ENCODE measurements at places on chromosomes 7 and 10.

GRCh38 chr7:94400643-94401427 is 6.1 kb downstream of the COL1A2 start:
- no peak for DNase-seq

GRCh38 chr10:68572151-68572550 is 12.0 kb downstream of the TET1 start:
- DNase-seq, result no peak

GRCh38 chr10:5508786-5509185 is 9.4 kb upstream of the CALML5 start:
- no peak for DNase-seq

DNA sequence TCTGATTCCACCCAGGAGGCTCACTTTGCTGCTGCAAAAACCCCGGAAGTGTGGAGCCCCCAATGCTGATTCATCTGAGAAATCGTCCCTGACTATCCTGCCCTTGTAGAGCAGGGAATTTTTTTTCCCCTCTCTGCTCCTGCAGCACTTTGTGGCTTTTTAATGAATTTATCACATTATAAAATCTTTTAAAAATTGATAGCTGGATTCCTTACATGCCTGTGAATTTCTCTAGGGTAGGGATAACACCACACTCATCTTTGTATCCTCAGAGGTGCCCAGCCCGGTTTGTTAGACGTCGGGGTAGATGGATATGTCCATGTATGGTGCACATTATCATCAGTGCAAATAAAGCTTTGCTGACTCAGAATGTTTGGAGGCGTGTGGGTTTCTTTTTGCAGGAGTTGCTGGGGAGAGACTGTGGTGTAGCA is 185.7 kb downstream of the STK31 start:
- DNase-seq, result no peak

GRCh38 chr7:101910991-101911799 is 93.8 kb downstream of the CUX1 start:
- no peak for DNase-seq

GRCh38 chr7:55964261-55965099 is at the start of gene NIPSNAP2:
TSS of gene NIPSNAP2 (plus strand) at chr7:55964585. CDS start at chr7:55964610, 25 bp downstream.
- DNase-seq, result peak; percentile 54

DNA sequence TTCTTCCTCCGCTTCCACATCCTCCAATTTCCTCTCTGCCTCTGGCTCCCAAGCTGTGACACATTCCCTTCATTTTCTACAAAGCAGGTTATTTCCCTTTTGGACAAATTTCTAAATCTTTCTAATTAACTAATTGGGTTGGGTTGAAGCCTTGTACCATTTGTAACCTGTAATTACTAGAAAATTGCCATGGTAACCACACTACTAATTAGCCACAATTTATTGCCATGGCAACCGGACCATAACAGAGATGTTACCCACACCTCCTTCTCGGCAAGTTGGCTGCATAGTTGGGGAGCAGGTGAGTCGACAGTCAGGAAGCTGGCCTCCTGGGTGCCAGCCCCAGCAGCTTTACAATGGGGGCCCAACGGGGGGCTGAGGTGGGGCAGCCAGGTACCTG is 61.6 kb downstream of the GOLGA7B start:
- no peak for DNase-seq

GRCh38 chr10:3813986-3814837 is 29.2 kb upstream of the KLF6 start:
- no peak for DNase-seq

DNA sequence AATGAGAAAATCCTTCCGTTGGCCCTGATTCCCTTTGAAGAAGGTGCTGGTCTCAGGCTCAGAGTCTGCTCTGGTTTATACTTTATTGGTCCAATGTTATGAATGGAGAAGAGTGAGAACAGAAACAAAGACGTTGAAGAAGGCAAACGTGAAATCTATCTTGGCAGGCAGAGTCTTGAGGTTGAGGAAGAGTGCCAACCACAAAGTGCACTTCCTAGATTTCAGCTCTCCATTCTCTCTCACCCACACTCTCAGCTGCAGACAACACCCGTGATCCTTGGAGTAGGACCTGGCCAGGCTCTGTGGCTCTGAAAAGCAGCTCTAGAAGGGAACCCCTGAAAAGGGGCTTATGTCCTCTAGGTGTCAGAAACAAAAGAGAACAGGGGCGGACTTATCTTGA is 128.9 kb upstream of the PLXNA4 start:
- DNase-seq, result no peak

DNA sequence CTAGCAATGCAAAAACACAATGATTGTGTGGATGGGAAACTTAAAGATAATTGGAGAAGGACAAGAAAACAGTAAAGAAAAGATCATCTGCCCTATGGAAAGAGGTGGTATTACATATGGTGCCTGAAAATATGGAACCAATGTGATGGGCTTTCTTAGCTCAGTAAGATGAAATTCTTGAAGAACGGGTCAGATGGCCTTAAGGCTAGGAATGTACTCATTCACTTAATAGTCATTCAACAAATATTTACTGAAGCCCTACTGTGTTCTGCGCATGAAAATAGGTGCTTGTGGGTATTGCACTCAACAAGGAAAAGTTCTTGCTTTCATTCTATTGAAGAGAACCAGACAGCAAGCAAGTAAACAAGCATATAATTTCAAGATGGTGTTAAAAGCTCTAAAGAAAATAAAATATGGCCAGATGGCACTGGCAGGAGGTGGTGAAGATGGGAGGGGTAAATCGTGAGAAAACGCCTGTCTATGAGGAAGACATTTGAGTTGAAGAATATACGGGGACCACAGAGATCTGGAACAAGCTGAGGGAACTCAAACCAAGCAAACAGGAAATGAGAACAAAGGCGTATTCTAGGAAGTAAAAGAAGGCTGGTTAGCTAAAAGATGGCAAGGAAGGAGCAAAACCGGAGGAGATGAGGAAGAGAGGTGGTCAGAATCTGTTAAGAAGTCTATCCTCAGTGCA is 179.7 kb downstream of the ANK3 start:
- DNase-seq, result no peak

GRCh38 chr10:6701289-6701688 is 121.2 kb upstream of the PRKCQ start:
- no peak for DNase-seq

DNA sequence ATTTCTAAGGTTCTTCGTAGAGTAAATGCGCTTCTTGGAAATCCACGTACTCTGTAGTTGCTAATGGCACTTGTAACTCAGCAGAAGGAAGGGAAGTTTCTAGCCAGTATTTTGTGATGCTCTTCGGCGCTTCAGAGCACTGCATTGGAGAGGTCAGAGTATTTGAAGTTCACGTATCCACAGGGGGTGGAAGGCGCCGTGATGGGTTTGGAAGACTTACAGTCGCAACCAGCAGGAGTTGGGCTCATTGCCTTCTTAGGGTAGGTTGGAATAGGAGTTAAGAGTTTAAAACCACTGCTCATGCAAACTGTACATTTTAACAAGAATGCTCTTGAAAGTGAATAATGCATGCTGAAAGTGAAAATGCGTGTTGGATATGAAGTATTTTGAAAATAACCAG is 49.1 kb downstream of the SHH start:
- no peak for DNase-seq
